ENCODE measurements at places on chromosomes 6 and 20.

- DNase-seq: no peak
These were observed 18.6 kb downstream of the FAM83B start for GRCh38 chr6:54865091-54865631.

DNA sequence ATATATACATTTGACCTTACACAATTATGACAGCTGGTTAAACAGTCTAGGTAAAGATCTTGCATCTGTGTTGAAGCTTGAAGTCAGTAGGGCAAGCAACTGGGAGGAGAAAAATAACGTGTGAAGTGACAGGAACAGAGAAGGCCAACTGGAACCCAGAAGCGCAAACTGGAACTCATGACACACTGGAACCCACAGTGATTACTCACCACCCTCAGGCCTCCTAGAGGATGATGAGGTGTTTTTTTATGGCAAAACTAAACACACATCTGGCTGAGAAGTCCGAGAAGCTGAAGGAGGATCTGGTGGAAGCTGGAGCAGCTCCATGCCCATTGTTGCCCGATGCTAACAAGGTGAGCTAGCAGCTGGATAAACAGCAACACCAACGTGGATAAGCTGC lies 108.1 kb downstream of the TMEM200A start:
- DNase-seq: no peak

GRCh38 chr6:139514819-139515218 lies 140.4 kb upstream of the CITED2 start:
- DNase-seq: no peak

GRCh38 chr6:110664933-110665332 lies 150.3 kb downstream of the CDK19 start:
- DNase-seq: no peak

DNA sequence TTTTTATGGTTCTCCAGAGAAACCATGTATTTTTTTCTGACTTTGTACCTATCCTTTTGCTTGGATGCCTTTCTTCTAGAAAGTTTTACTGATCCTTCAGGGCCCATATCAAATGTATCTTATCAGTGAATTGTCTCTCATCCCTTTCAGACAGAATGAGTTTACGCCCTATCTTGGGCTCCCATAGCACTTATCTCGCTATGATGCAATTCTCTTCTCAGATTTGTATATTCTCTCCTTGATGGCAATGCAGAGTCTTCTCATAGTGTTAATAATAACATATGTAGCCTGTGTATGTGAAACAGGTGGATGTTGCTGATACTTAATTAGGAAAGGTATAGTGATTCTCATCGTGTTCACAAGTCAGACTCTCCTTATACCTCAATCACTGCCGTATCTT lies 336.2 kb downstream of the UTRN start:
- no peak for DNase-seq

GRCh38 chr6:18477301-18477941 lies 90.3 kb downstream of the RNF144B start:
- DNase-seq: no peak

DNA sequence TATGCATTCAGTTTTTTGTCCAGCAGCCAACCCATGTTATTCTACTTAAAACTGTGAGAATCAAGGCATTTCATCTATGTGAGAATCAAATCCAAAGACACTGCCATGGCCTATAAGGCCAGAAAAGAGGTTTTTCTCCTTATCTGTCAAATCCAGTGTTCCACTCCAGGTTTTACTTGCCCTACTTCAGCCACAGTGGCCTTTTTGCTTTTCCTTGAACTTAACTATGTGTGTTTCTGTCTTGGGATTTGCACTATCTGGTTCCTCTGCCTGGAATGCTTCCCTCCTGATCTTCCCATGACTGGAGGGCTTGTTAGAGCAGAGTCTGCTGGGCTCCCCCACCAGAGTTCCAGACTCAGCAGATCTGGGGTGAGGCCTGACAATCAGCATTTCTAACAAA lies 113.1 kb upstream of the DOK5 start:
- DNase-seq: no peak

DNA sequence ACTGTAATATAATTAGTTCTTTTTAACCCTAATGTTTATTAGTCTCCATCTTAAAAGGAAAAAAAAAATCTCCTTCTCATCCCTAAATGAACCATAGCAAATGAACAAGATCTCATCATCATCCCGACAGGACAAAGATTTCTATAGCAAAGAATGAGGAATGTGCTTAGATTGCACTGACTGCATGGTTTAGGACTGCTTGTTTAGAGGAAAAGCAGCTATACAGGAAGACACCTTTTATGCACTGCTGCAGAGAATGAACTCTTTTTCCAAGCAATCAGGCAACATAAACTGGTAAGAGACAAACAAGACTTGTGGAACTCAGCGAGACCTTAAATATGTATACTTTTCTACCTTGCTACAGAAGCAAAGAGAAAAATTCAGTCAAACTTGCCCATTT lies 26.8 kb downstream of the CSNK2A1 start:
- no peak for DNase-seq

GRCh38 chr20:40323361-40323794 lies 365.7 kb downstream of the MAFB start:
- no peak for DNase-seq

DNA sequence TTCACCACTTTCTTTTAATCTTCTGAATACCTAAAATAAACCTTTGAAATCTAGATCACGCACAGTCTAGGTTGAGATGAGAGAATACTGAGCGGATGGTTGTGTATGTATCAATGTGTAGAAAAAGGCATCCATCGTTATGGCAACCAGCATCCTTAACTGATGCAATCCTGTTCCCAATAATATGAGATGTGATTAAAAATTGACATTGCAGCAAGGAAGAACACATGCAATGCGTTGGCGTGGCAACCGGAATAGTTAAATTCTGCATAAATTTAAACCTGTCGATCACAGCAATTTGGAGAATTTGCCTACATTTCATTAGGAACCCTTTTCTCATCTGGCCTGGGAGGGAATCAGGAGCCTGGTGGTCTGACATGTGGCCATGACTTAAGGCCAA lies 1.3 kb upstream of the L3MBTL1 start:
- DNase-seq: no peak

DNA sequence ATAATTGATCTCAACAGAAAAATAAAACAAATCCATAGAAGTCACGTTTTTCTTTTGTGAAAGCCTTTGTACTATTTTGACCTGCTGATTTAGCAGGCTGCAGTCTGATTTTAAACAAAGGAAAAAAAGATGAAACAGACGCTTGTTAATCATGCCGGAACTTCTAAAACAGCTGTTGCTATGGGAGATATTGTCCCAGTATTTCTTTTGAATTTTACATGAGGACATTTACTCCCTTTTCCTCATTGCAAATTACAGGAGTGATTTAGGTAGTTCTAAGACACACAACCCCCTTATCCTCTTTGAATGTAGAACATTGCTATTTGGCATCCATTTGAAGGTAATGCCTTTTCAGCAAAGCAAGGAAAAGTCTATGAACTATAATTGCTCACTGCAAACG lies 416.1 kb downstream of the BCKDHB start:
- no peak for DNase-seq

DNA sequence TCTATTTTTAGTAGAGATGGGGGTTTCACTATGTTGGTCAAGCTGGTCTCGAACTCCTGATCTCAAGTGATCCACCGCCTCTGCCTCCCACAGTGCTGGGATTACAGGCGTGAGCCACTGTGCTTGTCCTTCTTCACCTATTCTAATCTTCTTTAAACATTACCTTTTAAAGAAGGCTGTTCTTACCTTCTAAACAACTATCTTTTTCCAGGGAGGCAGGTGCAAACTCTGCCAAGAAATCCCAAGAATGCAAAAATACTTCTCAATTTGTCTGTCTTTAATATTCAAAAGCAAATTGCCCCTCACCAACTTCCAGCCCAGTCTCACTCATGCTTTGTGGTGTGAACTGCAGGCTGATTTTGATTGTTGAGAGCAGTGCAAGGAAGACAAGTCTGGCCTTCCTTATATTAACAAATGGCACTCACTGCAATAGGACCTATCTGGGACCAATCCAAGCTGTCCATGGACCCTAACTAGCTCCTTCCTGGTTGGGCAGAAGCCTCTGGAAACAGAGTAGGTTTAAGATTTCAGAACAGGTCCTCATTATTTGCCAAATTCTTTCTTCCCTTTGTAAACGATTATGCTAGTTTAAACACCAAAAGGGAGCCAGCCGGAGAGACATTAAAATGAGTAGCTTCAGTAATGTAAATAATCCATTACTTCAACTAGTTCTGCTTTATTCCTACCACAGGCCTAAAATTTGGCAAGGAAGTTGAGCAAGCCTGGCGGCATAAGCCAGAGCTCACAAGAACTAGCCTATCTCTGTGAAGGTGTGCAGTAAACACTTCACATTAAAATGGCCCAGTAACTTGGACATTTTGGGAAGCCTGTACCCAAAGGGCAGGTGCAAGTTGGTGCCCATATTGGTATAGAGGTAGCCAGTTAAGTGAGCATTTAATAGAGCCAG lies 1.6 kb downstream of the SCAND1 start:
- no peak for DNase-seq

DNA sequence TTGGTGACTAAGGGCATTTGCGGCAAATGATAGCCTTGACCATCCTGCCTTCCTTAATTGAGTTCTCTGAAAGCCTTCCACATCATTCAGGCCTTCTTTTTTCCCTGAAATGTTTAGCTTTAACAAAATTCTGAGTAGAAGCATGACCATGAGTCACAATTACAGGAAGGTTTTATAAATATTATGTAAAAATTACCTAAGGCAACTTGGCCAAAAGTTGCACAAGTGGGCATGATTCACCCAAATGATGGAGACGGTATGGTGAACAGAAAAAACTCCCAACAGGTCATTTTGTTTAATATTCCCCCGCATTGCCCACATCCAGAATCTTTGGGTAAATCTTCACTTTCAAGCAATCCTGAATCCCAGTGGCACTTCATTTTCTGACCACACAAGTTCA lies 37.0 kb downstream of the MC3R start:
- DNase-seq: no peak

GRCh38 chr6:53829698-53830221 lies 35.0 kb downstream of the LRRC1 start:
- no peak for DNase-seq

GRCh38 chr6:134080171-134080795 lies 27.9 kb upstream of the SLC2A12 start:
- no peak for DNase-seq

DNA sequence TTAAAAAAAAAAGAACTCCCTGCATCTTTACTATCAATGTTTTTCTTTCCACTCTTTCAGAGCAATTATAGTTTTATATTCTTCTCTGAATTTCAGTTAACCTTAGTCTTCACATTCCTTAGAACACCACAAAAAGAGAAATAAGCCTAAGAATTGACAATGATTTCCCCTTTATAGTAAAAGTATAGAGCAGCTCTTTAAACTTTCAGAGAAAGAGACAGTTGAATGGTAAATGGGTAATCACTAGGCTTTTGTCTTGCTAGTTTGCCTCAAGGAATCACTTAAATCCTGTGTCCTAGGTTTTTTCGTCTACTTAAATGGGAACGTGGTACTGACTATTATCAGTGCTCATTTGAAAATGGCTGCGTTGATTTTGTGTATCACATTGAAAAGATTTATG lies 31.8 kb downstream of the SLX4IP start:
- no peak for DNase-seq

GRCh38 chr20:829551-829950 lies 4.0 kb upstream of the FAM110A start:
- DNase-seq: no peak

DNA sequence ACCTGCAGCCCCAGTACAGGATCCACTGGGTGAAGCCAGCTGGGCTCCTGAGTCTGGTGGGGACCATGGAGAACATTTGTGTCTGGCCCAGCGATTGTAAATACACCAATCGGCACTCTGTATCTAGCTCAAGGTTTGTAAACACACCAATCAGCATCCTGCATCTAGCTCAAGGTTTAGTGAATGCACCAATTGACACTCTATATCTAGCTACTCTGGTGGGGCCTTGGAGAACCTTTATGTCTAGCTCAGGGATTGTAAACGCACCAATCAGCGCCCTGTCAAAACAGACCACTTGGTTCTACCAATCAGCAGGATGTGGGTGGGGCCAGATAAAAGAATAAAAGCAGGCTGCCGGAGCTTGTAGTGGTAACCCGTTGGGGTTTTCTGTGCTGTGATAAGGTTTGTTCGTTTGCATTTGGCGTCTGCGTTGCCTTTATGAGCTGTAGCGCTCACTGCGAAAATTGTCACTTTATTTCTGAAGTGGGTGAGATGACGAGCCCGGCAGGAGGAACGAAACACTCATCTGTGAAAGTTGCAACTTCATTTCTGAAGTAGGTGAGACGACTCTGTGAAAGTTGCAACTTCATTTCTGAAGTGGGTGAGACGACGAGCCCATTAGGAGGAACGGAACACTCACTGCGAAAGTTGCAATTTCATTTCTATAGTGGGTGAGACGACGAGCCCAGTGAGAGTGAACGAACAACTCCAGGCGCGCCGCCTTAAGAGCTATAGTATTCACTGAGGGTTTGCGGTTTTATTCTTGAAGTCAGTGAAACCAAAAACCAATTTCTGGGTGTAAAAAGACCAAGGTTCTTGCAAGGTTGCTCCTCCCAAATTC lies 31.1 kb downstream of the SERPINB6 start:
- peak; percentile 67 for DNase-seq

- DNase-seq: no peak
These were observed 59.7 kb downstream of the GPX5 start for GRCh38 chr6:28585335-28585734.

DNA sequence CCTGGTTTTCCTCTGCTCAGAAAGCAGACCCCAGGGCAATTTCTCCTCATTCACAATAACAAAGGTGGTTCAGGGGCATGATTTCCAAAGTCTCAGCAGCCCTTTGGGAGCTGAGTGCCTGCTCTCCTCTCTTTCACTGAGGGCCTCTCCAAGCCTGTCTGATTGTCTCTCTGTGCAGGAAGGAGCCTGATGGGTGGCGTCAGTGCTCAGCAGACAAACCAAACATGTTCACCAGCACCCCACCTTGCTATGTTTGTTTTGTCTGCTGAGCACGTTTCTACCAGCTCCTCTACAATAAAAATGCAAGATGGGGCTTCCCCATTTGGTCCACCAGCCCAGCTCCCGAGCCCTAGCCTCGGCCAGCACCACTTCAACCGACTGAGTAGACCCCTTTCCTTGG lies 25.4 kb upstream of the TCP11 start:
- no peak for DNase-seq
